Pulmonary artery endothelial cell (primary cell): ENCODE measurements at places on chromosomes 7 and 10. TPM values are rescaled to one million over a fixed set of nuclear protein-coding genes. Genes with fewer than 3 reads are reported as not detected.

Gene GOLGA7B
- under 0.01 TPM in 1 of 2 replicates, not detected in the other for total RNA-seq

Gene DENND2A
- 0.04 and 0.07 TPM in 2 replicates for total RNA-seq

Gene PTF1A
- not detected in 2 replicates for total RNA-seq

Gene C7orf57
- under 0.01 and 0.11 TPM in 2 replicates for total RNA-seq

Gene ST8SIA6
- 0.53 and 0.79 TPM in 2 replicates for total RNA-seq

Gene IKZF1
- total RNA-seq: under 0.01 TPM in 1 of 2 replicates, not detected in the other

Gene PLPP4
- total RNA-seq: 5.2 and 16.5 TPM in 2 replicates

Gene HHEX
- total RNA-seq: 46.5 and 50.5 TPM in 2 replicates
